Activated CD4-positive, alpha-beta T cell treated with anti-CD3 and anti-CD28 coated beads, Interleukin-2, amount 10 ng/mL, durations not matched to agents 7 days and 5 days (primary cell): ENCODE measurements at places on chromosomes 2 and 18. TPM values are rescaled to one million over a fixed set of nuclear protein-coding genes. Genes with fewer than 3 reads are reported as not detected.
A peak's percentile ranks its signal among the peaks of the same experiment; 100 is the strongest.

The SLC14A1 gene
- 8.7 TPM for total RNA-seq

The FRZB gene
- total RNA-seq = not detected

DNA sequence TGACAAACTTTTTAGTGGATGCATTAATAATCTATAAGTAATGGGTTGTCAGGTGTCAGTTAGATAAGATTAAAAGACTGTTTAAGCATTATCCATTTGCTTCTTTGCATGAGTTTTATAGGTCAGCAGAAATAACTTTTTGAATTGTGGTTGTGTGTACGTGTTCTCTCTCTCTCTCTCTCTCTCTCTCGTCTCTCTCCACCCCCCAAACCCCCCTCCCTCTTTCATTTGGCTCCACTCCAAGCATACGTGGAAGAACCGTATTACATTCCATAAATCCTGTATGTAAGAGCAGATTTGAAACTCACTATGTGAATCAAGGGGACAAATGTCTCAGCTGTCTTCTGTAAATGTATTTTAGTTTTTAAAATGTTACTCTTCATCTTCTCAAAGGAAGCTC lies 120.2 kb downstream of the MEIS1 start:
- DNase-seq = no peak

DNA sequence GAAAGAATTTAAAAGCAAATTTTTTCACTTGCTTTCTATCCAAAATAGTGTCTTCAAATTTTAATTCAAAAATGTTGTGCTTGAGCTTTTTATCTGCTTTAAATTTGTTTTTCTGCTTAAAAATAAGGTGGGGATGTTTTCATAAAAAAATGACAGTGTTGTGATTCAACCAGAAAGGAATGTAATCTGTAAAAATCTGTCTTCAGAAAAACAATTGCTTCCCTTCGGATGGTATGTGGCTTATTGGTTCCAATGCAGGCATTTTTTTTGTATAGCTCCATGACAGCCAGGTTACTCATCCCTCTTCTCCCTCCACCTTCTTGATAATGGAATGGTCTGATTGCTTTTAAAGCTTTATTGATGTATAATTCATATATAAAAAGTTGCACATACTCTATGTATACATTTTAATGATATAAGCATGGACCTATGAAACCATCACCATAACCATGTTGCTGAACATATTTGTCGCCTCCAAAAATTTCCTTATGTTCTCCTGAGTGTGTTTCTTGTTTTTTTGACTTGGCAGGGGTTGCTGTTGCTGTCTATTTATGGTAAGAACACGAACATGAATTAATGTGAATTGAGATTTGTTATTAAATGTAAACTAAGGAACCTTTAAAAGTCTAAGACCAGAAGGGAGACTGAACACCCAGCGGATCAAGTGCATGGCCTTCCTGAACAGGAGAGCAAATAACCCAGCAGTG lies 363.7 kb upstream of the SPHKAP start:
- DNase-seq = no peak

DNA sequence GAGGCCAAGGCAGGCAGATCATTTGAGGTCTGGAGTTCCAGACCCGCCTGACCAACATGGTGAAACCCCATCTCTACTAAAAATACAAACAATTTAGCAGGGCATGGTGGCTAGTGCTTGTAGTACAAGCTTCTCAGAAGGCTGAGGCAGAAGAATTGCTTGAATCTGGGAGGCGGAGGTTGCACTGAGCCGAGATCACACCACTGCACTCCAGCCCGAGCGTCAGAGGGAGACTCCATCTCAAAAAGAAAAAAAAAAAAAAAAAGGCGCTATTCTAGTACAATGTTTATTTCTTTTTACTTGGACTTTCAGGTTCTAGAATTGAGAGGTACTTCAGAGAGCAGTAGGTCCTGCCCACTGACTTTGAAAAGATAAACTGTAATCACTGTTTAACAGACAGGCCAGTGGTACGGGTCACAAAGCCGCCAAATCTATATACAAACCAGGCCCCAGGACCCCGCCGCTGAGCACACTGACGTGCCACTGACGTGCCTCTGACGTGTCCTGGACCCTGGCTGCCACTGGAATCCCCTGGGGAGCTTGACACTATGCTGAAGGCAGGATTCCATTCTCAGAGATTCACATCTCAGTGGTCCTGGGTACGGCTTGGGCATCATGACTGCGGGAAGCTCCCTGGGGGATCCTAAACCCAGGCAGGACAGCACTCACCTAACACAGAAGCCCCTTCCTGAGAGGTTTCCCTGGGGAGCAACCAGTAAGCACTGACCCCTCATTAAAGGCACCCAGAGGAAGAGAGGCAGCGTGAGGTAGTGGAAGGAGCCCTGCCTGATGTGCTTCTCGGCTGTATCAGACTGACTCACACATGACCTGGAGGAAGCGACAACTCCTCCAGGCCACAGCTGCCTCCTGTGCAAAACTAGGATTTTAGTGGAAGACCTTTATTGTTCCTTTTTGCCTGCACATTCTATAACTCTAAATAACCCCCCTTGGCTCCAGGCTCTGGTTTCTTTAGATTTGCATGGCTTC lies 197.8 kb upstream of the MEIS1 start:
- no peak for DNase-seq

The SKA1 gene
- 44.1 TPM for total RNA-seq

The MAPRE3 gene
- 1.00 TPM for total RNA-seq

The POU3F3 gene
- not detected for total RNA-seq

- no peak for DNase-seq
Measured at GRCh38 chr18:72910045-72910444, 42.3 kb upstream of the NETO1 start.

GRCh38 chr18:9113468-9114149 lies 11.1 kb downstream of the NDUFV2 start:
- DNase-seq = no peak

The LIMS4 gene
- total RNA-seq = not detected

DNA sequence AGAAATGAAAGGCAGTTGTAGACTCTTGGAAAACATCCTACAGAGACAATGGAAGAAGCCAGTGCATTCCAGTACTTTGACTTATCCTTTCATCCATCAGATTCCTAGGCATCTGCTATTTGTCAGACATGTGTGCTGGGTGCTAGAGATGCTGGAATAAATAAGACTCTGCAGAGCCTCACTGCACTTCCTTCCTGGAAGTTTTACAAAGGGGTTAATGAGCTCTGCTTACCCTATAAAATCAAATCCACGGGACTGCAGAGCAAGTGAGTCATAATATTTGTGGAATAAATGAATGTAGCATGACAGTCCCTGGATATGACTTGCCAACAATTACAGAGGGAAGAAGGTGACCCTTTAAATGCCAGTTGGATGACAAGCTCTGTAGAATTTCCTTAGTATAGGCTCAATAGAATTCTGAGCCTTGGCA lies 52.7 kb upstream of the NPAS2 start:
- DNase-seq = no peak

GRCh38 chr2:192267484-192267883 lies 72.8 kb upstream of the TMEFF2 start:
- DNase-seq = no peak

- peak; percentile 75 for DNase-seq
Measured at GRCh38 chr2:113198790-113199612, 25.2 kb downstream of the PSD4 start.

DNA sequence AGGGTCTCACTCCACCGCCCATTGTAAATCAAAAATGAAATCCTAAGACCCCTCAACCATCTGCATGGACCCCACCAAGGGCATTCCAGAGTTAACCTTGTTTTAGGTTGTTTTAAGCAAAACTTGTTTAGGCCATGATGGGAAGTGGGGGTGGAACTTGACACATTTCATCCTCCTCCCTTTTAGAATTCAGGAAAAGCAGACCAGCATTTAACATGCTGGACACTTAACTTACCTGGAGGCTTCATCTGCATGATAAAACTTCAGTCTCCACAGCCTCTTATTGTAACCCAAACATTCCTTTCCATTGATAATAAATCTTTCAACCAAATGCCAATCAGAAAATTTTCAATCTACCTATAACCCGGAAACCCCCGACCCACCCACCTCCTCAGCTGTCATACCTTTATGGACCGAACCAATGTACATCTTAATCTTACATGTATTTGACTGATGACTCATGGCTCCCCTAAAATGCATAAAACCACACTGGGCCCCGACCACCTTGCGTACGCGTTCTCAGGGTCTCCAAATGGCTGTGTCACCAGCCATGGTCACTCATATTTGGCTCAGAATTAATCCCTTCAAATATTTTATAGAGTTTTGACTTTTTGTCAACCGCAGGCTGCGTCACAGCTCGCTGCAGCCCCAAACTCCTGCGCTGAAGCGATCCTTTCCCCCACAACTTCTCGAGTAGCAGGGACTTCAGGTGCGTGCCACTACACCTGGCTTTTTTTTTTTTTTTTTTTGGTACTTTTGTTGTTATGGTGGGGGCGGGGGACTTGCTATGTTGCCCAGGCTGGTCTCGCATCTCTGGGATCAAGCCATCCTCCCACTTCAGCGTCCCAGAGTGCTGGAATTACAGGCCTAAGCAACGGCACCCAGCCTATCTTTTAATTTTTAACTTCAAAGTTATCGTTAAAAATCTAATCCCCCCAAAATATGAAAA lies 917 bp downstream of the MPPE1 start:
- no peak for DNase-seq

DNA sequence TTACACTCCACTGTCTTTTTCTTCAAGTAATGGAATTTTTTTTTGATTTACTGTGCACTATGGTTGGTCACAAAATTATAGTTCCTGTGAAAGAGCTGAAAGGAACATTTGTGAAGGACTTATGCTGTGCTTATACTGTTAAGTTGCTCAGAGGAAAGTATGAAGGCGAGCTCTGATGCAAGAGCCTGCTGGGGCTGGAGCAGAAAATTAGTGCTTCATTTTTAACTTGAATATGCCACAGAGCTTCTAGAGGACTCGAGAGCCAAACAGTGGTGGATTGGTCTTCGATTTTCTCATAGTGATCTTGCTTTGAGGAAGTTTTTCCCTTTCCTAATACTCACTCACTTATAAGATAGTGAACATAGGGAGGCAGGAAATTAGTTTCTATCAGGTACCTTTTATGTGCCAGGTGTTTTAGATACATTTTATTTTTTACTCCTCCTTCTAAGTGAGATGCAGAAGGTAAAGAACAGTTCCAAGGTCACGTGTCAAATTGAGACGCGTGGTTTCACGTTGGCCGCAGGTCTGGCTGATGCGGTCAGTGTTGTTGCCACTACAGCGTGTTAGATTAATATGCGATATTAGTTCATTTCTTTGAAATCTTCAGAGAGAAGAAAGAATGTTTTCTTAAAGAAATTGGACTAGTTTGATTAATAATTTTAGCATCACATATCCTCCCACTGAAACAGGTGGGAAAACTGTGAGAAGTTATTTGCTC lies 20.2 kb downstream of the GATA6 start:
- DNase-seq = no peak

The DCDC2C gene
- not detected for total RNA-seq

The SCG2 gene
- total RNA-seq = 0.10 TPM

GRCh38 chr18:7336623-7337022 lies 105.7 kb downstream of the LRRC30 start:
- DNase-seq = no peak

DNA sequence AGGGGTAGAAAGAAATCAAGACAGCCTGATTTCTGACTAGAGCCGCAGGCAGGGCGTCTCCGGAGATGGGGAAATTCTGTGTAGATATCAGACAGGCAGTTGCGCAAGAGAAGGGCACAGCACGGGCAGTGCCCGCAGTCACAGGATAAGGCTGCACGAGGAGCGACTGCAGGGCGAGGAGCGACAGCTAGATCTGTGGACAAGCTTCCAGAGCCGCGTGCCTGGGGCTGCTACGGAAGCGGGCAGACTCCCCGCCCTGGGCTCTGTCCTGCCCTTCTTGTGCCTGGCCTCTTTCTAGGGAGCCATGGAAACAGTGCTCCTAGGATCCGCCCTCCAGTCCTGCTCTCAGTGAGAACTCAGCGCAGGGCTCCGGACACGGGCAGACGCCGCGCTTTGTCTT lies 12.6 kb downstream of the MC5R start:
- no peak for DNase-seq

DNA sequence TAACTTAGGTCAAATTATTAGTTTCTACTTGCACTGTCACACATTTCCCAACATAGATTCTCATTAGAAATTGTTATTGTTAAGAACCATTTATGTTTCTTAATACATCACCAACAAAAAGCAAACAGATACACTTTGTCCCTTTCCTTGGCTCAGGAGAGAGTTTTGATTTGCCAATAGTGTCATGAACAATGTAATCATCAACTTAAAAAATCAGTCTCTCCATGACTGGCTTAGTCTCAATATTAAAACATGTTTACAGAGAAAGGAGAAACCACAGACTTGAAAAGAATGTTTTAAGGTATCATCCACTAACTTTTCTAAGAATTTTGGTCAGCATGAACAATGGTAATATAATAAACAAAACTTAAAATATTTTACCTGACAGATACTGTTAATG lies 416.5 kb upstream of the KCNH7 start:
- no peak for DNase-seq

The CNRIP1 gene
- total RNA-seq = not detected

DNA sequence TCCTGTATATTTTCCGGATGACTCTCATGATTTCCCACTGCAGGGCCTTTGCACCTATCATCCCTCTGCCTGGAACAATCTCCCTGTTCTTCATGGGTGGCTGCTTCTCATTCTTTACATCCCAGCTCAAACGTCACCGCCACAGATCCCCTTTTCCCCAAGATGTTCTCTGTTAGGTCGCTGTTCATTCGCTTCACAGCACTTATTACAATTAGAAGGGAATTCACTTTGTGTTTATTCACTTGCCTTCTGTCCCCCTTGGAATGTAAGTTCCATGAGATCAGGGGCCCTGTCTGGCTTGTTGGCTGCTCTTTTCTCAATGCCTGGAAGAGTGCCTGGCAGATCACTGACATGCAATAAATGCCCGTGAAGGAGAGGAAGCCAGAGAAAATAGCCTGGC lies 106.7 kb downstream of the FOXI3 start:
- no peak for DNase-seq

DNA sequence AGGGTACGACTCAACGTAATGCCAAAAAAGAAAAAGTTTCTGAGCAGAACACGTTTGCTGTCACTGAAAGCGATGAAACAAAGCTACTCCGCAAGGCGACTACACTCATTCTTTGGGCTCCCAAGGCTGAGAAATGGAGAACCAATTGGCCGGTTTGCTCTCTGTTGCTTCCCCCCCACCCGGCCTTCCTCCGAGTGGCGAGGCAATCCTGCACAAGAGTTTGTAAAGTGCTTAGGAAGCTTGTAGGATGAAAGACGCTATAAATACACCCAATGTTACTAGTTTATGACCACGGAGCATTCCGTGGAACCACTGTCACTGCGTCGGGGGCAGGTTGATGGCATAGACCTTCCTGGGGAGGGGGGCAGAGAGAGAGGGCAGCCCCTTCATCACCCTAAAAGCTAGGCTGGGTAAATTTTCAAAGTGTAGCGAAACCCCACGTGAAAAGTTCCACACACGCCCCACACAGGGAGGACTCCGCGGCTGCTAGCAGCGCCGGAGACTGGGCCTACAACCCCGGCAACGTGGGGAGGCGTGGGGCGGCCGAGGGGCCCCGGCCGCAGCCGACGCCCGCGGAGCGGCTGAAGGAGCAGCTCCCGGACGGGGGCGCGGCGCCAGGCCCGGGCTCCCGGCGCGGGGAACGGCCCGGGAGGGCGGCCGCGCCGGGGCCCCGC lies 915 bp downstream of the CUL3 start:
- DNase-seq = peak; percentile 30

GRCh38 chr2:128447538-128447995 lies 128.9 kb upstream of the HS6ST1 start:
- DNase-seq = no peak
